EH (cell line): ENCODE measurements at places on chromosomes 7 and 10.

DNA sequence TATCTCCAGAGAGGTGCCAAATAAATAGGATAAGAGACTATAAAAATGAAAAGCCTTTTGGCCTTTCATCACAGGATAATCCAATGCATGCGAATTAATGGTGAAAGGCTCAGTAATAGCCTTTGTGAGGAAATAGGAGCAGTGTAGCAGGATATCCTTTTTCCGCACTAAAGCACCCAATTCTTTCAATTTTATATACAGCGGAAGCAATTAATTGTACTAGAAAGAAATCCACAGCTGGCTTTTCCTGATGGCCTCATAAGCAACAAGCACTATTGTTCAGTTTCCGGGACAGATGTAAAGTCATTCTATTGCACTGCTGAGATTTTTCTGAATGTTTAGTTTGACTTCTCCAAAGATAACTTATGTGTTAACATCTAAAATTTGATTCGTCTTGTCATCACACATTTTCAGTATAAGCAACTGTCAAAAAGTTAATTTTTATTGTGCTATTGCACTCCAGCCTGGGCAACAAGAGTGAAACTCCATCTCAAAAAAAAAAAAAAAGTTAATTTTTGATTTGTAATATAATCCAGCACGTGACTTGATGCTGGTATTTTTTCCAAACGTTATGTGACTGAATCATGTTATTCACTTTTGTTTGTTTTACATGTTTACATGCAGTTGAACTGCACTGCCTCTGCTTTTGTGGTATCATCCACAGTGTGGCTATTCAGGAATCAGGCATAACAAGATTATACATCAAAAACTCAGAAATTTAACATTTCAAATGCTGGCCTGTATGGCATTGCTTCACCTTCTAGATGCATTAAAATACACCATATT lies 8.4 kb upstream of the BMPR1A start:
- peak; percentile 15 for DNase-seq

GRCh38 chr10:93542358-93542791 lies 24.1 kb upstream of the FFAR4 start:
- peak; percentile 34 for DNase-seq

- DNase-seq: no peak
These were observed 141.6 kb upstream of the WNT16 start for GRCh38 chr7:121187222-121187621.

DNA sequence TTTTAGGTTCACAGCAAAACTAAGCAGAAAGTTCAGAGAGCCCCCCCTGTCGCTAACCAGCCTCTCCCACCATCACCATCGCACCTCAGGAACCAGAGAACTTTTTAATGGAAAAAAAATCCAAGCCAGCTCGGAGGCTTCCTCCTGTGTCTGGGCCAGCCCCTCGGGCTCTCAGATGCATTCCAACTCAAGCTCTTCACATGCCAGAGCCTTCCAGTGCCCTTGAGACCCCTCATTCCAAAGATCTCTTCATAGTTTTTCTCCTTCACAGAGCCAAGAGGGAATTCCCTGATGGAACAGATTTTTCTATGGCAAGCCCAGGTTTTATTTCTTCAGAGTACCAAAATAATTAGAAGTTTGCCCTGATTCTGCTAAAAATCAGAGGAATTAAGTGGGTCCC lies 153.4 kb upstream of the LANCL2 start:
- DNase-seq: peak; percentile 60

DNA sequence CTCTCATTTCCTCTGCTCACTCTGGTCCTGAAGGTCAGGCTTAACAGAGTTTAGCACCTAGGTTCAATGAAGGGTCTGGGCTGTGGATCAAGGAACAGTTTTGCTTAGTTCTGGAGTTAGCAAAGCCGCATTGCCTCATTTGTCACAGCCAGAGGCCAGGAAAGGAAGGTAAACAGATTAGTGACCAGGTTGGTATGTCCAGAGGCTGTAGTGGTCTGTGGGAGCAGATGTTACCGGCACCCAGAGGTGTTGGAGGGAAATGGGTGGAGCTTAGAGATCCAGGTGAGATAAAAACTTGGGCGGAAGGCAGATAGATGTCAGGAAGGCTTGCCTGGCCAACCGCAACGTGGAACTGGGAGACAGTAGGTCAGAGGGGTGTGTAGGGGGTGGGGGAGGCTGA lies 36.6 kb upstream of the ZMIZ2 start:
- no peak for DNase-seq

DNA sequence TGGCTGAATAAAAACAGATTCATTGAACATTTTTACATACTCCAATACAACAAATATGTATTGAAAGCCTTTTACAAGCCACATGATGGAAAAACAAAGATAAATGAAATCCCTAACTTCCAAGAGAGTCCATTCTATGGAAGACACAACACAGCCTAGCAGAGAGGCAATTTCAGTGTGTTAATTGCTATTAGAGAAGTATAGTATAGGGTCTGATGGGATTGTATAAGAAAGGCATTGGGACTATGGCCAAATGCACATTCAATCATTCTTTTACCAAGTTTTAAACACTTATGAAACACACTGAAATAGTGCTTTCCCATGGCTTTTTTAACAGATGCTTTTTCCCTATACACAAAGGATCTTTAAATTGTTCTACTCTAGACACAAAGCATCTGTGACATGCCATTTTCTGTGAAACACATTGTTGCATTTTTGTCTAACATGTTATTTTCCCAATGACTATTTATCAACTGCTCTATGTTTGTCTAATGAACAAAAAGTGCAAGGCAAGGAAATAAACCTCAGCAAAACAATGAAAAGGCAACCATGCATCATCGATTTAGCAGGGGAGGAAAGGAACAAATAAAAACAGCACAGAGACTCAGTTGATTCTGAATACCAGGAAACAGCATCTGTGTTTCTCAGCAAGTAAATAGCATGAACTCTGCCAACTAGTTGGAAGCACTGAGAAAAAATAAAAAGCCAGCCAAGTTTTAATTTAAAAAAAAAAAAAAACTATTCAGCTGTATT lies 42.4 kb upstream of the PHYHIPL start:
- DNase-seq: no peak

- DNase-seq: peak; percentile 48
These were observed 140.9 kb downstream of the ADCYAP1R1 start for GRCh38 chr7:31192986-31193385.

- no peak for DNase-seq
These were observed 442.0 kb downstream of the SORCS1 start for GRCh38 chr10:106722524-106722923.

DNA sequence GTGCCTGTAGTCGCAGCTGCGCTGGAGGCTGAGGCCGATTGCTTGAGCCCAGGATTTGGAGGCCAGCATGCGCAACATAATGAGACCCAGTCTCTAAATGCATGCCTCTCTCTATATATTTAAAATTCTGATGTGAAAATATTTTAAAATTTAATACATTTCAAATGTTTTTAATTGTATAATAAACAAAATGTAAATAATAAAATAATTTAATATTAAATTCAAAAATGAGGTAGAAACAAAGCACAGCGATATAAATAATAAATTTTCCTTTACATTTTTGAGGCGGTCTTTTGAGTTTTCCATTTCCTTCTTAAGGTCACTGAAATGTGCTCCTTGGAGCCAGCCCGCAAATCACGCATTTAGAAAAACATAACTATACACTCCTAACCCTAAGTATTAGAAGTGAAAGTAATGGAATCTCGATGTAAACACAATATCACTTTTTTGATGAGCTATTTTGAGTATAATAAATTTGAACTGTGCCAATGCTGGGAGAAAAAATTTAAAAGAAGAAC lies 523 bp upstream of the CDK1 start:
- no peak for DNase-seq

- no peak for DNase-seq
These were observed 31.1 kb downstream of the NRBF2 start for GRCh38 chr10:63164166-63164623.

GRCh38 chr10:7546385-7546967 lies 120.3 kb downstream of the ITIH5 start:
- no peak for DNase-seq

DNA sequence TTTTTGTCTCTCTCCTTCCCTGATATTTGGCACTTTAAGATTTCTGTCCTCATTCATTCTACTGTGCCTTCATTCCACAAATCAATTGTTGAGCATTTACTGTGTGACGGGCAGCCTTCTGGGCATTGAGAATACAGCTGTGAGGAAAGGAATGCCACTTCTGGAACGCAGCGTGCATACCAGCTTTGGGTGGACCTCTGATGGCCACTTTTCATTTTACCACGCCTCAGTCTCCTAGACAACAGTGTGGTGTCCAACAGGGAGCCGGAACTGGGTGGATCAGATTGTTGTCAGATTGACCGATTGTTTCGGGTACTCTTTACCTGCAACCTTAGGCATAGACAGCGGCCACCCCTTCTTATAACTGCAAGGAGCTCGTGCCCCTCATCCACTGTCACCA lies 222.7 kb upstream of the DPP6 start:
- DNase-seq: no peak

- peak; percentile 76 for DNase-seq
These were observed 62.6 kb downstream of the EXOC4 start for GRCh38 chr7:133315332-133316040.

DNA sequence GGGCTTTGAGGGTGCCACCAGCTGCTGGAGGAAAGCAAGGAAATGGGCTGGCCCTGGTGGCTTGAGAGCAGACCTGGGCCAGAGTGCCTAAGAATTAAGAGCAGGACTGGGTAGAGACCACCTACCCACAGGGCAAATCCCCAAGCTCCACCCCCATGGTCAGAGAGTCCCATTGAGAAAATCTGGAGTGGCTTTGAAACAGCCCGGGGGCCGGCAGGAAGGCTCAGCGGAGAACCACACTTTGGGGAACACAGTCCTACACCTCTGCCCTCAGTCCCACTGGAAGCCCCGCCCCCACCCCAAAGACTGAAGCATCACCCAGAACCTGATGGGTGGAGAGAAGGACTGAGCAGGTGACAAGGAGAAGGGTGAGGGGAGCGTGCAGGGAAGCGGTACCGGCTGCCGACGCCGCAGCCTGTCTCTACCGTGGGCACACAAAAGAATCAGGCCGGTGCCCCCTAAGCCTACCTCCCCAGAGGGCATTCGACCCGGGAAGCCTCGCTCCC lies 3.6 kb downstream of the SMARCD3 start:
- no peak for DNase-seq

DNA sequence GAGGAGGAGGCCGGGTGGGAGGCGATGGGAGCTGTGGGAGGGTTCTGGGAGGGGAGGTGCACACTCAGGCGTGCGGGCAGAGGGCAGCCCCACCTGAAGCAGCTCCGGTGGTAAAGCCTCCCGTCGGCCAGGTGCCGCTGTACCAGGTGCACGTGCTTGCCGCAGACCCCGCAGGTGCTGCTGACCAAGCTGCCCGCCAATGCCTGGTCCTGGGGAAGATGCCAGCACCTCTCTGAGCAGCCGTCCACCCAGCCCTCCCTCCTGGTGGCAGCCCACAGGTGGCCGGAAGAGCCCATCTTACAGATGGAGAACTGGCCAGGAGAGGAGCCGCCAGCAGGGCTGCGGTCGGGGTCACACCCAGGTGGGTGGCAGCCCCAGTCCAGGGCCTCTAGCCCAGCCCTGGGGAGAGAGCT lies 12.6 kb downstream of the MICALL2 start:
- no peak for DNase-seq

DNA sequence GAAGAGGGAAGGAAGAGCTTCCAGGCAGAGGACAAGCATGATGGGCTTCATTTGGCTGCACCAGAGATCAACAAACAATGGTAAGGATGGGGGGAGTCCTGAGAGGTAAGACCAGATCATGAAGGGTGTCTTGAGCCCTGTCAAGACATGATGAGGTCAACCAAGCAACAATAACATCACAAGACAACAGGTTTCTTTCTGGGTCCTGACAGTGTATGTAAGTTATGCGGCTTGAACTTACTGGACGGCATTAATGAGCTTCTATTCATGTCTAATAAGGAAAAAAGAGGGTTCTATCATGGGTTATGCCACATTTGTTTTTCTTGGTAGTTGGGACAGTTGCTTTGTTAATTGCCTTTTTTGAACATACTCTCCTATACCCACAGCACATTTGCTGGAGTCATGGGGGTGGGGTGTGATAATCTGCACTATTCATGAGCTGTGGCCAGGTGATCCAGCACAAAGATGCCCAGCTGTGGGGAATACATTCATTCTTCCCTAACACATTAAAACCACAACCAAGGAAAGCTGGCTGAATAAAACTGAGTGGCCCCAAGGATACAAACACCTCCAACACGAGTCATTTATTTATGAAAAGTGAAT lies 168.8 kb upstream of the KLF14 start:
- DNase-seq: no peak

DNA sequence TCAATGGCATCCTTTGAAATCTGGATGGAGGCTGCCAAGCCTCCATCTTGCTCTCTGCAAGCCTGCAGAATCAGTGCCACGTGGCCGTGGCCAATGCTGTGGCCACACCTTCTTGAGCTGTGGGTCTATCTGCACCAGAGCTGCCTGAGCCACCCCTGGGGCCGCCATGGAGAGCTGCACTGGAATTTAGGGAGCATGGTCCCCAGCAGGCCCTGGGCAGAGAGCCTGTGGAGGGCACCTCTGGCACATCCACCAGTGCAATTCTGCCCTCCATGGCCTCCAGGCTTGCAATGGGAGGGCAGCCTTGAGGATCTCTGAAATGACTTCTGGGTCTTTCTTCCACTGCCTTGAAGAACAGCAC lies 55.6 kb upstream of the NKX6-2 start:
- DNase-seq: no peak

DNA sequence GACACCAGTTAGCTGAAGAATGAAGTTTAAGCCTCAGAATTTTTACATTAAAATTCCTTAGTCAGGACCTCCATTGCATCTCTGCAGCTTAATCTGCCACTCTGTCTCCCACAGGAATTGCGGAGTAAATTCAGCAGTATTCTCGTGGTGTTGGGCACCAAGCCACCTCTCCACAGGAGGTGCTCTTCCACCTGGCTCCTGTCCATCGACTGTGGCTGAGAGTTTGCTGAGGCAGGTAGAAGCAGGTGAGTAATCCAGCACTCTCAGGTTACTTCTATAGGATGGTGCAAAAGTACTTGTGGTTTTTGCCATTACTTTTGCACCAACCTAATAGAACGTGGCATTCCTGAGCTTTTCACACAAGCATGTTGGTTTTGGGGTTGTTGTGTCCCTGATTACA lies 134.1 kb downstream of the GFRA1 start:
- DNase-seq: no peak

DNA sequence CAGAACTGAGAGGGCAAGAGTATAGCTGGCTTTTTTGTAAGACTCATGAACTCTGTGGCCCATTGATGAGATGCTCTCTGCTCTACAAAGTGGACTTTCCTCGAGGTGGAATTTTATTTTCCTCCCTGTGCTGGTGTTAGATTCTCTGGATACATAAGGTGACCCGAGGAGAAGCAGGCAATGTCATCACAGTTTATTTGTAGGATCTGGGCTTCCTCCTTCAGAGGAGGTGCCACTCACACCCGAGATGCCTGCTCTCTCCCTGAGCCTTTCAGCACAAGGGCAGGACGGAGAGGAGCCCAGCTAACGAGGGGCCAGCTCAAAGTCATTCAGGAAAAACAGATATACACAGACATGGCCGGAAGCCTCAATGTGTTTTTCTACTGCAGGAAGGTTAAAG lies 103.0 kb downstream of the KIAA1217 start:
- no peak for DNase-seq

- no peak for DNase-seq
These were observed 45.7 kb downstream of the MINDY3 start for GRCh38 chr10:15814565-15814964.

- peak; percentile 24 for DNase-seq
These were observed 473 bp downstream of the ADCK2 start for GRCh38 chr7:140673063-140673773.
